Glutamatergic neuron (in vitro differentiated cells): ENCODE measurements at places on chromosomes 5 and 9. TPM values are rescaled to one million over a fixed set of nuclear protein-coding genes. Genes with fewer than 3 reads are reported as not detected.

Gene C6
- not detected for total RNA-seq

Gene C9orf153
- 0.27 TPM for total RNA-seq

Gene MEIKIN
- total RNA-seq, result not detected

Gene RGS7BP
- total RNA-seq, result 0.27 TPM

Gene SLC34A3
- total RNA-seq, result not detected

Gene PCDHAC2
- 6.0 TPM for total RNA-seq

Gene EGFLAM
- 13.2 TPM for total RNA-seq

Gene SKP2
- total RNA-seq, result 47.8 TPM

Gene BSPRY
- total RNA-seq, result not detected

Gene TSSK1B
- total RNA-seq, result 0.54 TPM

Gene SPEF2
- 0.96 TPM for total RNA-seq

Gene HRH2
- total RNA-seq, result not detected

Gene ADGRD2
- not detected for total RNA-seq

Gene BRINP1
- total RNA-seq, result 14.0 TPM

Gene STK10
- total RNA-seq, result 84.7 TPM

GRCh38 chr5:9626955-9627354, 3.2 kb downstream of the TAS2R1 start:
- no peak for DNase-seq

DNA sequence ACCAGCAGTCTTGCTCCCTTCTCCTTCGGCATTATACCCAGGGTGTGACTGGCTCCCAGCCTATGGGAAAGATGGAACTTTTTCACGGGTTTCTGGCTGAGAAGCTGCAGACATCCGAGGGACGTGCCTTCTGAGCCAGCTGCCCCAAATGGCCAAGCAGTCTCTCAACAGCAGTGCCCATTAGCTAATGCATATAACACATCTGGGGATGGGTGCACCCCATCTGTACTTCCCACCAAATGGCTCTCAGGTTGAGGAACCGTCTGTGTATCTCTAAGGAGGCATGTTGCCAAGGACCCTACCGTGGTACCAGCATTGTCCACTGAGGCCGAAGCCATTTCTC, 25.0 kb downstream of the C5orf15 start:
- DNase-seq, result no peak

DNA sequence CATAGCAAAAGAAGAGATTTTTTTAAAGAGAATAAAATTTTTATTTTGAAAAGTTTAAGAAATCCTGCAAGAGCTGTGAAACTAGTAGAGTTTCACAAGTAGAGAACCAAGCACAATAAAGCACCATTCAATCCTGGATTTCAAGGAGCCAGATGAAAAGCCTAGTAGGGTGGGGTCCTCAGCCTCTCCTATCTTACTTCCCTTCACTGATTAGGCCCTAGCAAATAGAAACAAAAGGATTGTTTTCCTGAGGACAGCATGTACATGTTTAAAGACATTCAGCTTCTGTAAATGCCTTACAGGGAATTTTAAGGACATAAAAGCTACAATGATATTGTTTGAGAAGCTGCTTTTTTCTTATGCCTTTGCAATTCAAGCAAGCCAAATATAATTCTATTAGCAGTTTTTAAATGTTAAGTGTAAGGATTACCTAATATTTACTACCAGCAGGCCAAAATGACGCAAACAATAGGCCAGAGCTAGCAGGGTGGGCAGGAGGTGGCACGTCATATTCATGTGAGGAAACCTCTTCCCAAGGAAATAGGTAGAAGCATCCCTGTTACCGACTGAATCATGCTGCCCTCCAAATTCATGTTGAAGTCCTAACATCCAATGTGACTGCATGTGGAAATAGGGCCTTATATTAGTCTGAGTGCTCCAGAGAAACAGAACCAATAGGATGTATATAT, 337.6 kb downstream of the MLLT3 start:
- no peak for DNase-seq

DNA sequence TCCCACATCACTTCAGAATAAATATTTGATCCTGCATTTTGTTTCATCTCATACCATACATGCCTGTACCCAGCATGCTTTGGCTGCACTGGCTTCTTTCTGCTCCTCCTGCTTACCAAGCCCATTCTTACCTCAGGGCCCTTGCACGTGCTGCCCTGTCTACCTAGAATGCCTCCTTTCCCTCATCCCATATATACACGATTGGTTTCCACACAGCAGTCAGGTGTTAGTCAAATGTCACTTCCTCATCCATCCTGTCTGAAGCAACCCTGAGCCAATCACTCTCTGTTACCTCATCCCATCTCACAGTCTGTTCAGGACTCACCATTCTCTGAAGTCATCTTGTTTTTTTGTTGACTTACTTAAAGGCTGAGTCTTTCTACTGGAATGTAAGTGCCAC, 30.3 kb downstream of the CAST start:
- no peak for DNase-seq

DNA sequence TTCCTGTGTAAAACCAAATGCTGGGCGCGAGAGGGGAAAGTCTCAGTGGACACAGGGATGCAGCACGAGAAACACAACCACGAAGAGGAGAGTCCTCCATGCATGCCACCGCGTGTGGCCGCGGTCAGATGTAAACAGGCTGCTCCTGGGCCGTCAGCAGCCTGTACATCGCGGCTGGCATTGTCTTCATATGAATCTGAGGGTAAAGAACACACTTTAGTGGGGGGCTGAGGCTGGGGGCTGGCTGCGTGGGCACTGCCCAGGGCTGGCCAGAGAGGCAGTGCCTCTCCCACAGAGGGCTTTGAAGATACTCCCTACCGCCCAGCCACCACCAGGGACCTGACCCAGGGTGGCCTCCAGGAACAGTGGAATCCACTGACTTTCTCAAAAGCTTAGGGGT, 106.2 kb downstream of the ENTREP1 start:
- DNase-seq, result no peak

GRCh38 chr9:123290764-123291163, 22.4 kb upstream of the STRBP start:
- no peak for DNase-seq

GRCh38 chr5:2186472-2187015, 303.8 kb upstream of the IRX4 start:
- no peak for DNase-seq

DNA sequence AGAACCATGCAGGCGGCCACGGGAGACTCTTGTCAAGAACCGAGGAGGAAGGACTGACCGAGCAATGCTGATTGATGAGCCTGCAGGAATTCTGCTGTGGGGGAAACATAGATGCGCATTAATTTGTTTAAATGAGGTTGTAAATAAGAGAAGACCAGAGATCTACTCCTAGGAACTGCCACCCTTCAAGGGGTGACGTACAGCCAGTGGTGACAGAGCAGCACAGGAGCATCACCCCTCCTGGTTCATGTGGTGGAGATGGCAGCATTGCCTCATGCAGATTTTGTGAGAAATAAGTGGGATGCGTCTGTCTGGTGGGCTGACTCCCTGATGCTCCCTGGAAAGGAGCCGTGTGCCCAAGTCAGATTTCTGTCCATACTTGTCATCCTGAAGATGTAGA, 22.2 kb downstream of the SRD5A1 start:
- DNase-seq, result no peak

GRCh38 chr5:107809201-107810034, 138.7 kb upstream of the EFNA5 start:
- no peak for DNase-seq

DNA sequence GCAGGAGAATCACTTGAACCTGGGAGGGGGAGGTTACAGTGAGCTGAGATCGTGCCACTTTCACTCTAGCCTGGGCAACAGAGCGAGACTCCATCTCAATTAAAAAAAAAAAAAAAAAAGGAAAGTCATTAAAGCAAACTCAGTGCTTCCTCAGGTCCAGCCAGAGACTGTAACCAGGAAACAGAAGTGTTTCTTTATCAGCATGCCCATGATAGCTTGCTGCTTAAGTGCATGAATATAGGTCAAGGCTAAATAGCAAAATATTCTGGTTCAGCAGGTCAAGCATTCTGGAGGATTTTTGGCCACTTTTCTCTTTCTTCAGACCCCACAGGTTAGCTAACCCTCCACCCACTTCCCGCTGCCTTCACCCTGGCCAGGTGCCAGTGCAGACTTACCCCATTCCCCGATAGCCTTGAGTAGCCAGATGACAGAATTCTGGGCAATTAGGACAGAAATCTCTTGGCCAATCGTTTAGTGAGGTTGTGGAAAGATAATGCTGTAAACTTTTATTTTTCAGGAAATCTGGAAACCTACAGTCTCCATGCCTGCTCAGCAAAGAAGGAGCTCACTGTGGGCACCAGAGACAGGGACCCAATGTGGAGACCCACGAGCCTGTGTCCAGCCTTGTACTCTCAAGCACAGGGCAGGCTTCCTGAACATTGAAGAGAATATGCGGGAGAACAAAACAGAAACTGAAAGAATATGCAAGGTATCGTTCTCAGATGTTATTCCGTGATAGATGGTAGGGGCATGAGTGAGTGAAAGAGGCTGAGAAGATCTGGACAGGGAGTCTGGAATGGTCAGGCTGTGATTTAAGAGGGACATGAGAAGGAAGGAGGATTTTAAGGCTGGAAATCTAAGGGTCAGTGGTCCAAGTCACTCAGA, 4.2 kb upstream of the UGT3A2 start:
- no peak for DNase-seq

GRCh38 chr9:137057545-137057944, 3.7 kb upstream of the ENTPD2 start:
- no peak for DNase-seq

GRCh38 chr5:100780376-100780870, 122.7 kb downstream of the ST8SIA4 start:
- DNase-seq, result no peak

- no peak for DNase-seq
These were observed 118.7 kb downstream of the PJA2 start for GRCh38 chr5:109291090-109291489.

GRCh38 chr9:105204416-105204815, 40.0 kb upstream of the SLC44A1 start:
- no peak for DNase-seq

DNA sequence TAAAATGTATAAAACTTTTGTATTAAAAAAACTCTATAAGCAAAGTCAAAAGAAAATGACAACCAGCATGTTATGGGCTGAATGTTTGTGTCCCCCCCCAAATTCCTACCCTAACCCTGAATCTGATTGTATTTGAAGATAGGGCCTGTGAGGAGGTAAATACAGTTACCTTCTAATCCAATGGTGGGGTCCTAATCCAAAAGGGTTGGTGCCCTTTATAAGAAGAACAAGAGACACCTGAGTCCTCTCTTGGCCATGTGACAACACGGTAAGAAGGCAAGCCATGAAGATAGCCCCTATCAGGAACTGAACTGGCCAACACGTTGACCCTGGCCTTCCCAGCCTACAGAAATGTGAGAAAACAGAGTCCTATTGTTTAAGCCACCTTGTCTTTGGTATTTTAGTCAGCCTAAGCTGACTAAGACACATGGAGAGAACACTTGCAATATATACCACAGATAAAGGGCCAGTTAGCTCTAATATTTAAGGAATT, 49.7 kb upstream of the AKNA start:
- no peak for DNase-seq

GRCh38 chr5:143011585-143011984, 241.4 kb downstream of the ARHGAP26 start:
- DNase-seq, result no peak

- DNase-seq, result no peak
These were observed 664.8 kb upstream of the ZNF608 start for GRCh38 chr5:125411071-125411743.

DNA sequence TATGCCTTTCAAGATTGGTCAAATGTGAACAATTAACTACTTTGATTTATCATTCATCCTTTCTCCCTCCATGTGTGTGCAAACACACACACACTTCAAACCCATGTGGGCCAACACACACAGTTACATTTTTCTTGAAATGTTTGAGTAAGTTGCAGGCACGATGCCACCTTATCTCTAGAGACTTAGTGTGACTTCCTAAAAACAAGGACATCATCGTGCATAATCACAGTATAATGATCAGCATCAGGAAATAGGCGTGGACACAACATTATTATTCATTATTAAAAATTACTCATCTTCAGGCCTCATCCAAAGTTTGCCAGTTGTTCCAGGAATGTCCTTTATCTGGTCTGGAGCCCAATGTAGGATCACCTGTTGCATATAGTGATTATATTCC, 209.5 kb downstream of the GNA14 start:
- DNase-seq, result no peak
